Stimulated activated CD4-positive, alpha-beta T cell treated with anti-CD3 and anti-CD28 coated beads, Interleukin-1b, Interleukin-23, amount 100 ng/mL, for 1 hour (primary cell): ENCODE measurements at places on chromosomes 12 and 14.

- DNase-seq: no peak
These were observed 1.8 kb upstream of the SAMD4A start for GRCh38 chr14:54564868-54565784.

GRCh38 chr12:52564582-52564981 is 9.1 kb downstream of the KRT74 start:
- DNase-seq: no peak

GRCh38 chr12:43208627-43209026 is 343.4 kb downstream of the ADAMTS20 start:
- DNase-seq: no peak

GRCh38 chr12:16424531-16424930 is 77.1 kb downstream of the MGST1 start:
- DNase-seq: no peak

DNA sequence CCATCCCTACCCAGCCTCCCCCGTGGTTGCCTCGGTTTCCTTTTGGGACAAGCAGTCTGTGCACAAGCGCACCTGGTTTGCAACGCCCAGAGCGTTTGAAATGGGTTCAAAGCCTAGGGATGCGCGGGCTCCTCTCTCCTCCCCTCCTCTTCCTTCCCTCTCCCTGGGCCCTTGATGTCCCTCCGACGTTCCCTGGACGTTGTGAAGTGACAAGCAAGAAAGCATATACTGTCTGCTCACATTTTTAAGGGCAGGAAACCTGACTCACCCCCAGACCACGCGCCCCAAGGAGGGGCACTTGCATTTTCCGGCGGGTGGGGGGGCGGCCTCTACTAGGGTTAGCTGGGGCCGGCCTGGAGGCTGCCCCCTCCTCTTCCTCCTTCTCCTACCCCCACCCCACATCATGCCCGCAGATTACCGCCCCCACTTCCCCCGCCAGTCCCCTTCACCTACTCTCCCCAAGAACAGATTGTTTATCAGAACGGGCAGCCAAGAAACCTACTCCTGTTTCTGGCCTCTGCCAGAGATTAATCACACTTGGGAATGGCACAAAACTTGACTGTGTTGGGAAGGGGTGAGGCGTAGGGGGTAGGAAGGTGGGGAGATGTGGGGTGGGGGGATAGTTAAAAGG is 9.5 kb upstream of the IRF2BPL start:
- no peak for DNase-seq

DNA sequence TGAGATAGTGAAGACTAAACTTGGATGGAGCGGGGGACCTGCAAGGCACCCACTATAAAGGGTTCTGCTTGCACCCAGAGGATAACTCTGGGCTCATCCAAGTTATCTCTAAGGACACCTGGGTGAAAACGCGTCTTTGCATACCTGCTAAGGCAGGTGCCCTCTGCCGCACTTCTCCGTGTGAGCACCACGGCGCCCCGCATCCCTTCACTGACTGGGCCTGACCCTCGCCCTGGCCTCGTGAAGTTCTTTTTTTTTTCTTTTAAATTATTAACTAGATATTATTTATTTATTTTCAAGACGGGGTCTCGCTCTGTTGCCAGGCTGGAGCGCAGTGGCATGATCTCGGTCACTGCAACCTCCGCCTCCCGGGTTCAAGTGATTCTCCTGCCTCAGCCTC is 20.0 kb upstream of the APOF start:
- no peak for DNase-seq

DNA sequence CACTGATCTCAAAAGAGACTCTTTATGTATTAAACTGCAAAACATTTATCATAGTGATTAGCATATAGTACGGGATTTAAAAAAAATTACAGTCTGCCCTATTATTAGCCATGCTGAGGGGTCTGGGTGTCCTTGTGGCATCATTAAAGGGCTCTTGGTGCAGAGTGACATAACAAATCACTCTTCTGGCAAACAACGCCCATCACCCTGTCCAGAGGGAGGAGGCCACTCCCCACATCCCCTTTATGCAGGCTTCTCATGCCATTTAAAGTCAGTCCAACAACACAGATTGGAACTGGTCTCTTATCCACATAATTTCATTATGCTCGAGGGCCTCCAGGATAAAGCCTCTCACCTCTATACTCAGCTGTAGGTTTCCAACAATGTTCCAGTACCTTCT is 51.1 kb downstream of the TMTC1 start:
- no peak for DNase-seq

- no peak for DNase-seq
These were observed 15.7 kb downstream of the SNRPF start for GRCh38 chr12:95874452-95874851.

DNA sequence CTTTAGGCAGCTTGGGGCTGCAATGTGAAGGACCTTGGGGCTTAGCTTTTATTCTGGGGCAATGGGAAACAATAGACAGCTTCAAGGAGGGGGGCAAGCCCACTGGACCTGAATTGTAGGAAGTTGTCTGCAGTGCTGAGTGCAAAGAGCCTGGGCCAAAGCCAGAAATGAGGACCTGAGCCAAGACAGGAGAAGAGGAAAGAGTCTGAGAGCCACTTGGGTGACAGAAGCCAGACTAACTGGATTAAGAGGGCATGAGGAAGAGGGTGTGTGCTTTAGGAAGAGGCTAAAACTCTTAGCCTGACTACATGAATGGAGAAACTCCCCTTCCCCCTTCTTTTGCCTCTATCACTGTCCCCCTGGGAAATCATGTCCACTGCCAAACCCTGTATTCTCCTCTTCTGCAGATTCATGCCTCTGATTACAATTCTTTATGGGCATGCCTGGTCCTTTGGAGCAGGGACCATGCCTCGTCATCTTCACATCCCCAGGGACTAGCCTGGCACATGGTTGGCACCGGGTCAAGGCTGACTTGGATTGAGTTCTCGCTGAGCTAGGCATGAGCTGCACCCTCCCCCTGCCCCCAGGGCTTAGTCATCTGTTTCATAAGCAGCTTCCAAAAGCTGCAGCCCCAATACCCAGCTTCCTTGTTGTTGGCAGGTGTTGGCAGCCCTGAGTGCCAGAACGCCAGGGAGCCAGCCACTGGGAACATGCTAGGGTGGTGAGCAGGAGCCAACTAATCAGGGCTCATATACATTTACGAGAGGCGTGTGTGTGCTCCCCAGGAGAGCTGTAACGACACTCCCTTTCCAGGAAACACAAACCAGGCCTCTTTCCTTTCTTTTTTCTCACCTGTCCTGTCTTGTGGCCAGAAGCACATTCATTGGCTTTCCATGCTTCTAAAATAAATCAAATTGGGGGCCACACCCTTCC is 27.7 kb upstream of the JDP2 start:
- no peak for DNase-seq

- no peak for DNase-seq
These were observed 36.0 kb upstream of the PLEKHG6 start for GRCh38 chr12:6274231-6275221.
